Esophagus muscularis mucosa (tissue), 4 donors: ENCODE measurements at places on chromosomes 4 and X. TPM values are rescaled to one million over a fixed set of nuclear protein-coding genes. Genes with fewer than 3 reads are reported as not detected.

DNA sequence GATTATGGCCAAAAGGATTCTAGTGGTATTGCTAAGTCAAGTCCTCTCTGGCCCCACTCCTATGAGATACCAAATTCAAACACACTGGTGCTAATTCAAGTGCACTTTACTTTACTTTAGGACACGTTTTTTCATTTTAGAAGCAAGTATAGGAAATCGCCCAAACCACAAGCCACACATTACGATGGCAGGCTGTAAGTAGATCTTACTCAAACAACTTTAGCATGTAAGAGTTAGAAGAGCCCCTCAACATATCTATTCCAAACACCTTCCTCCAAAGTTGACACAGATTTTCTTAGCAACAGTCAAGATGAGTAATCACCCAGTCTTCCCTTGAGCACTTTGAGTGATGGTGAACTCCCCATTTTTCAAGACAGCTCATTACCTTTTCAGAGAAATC lies 43.6 kb downstream of the DRD5 start:
- no peaks in the 10 kb centered on the region for H3K4me1 ChIP-seq
- H3K27ac ChIP-seq, result no peak overlapping the region
- no peaks in the 10 kb centered on the region for H3K27me3 ChIP-seq
- H3K4me3 ChIP-seq, result no peak overlapping the region
- DNase-seq, result no peak
- no peaks in the 10 kb centered on the region for H3K36me3 ChIP-seq

DNA sequence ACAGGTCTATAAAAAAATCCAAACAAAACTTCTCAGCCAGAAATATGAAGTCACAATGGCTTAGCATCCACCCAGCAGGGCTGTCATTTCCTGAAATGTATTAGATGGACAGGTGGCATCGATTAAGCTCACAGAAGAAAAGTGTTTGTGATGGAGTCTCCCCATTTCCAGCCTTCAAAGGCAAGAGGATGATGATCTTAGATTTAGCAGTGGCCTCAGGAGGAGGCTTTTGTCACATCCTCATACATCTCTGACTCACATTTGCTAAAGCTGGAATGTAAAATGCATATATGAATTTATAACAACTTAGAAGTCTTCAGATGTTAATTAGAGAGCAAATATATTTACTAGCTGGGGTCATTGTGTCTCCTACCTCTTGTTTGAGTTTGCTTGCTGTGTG lies 441.9 kb downstream of the SPRY1 start:
- no peak for DNase-seq
- H3K27me3 ChIP-seq, result no peaks in the 10 kb centered on the region
- H3K36me3 ChIP-seq, result no peaks in the 10 kb centered on the region
- H3K4me1 ChIP-seq, result peaks cover 10% of the 10 kb centered on the region

GRCh38 chr4:182147391-182147790 lies 95.8 kb upstream of the TENM3 start:
- H3K4me3 ChIP-seq, result no peak overlapping the region
- no peak overlapping the region for H3K27ac ChIP-seq
- H3K4me1 ChIP-seq, result peaks cover 27% of the 10 kb centered on the region
- H3K36me3 ChIP-seq, result no peaks in the 10 kb centered on the region

DNA sequence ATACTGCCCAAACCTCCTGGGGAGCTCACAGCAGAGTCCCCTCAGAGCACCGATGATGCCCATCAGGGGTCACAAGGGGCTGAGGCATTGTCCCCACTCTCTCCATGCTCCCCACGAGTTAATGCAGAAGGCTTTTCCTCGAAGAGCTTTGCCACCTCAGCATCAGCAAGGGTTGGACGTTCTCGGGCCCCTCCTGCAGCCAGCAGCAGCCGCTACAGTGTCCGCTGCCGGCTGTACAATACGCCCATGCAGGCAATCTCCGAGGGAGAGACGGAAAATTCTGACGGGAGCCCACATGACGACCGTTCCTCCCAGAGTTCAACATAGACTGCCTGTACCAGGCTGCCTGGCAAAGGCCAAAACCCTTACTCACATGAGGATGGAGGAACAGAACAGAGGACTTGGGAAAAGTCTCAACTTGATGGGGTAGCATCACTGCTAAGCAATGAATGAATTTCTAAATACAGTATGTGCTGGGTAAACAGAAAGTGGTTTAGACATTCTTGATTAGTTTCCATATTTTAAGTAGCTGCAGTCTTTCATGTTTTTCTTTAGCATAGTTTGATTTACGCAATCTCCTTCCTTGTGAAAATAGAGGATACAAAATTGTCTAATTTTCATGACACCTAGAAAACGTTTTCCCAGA lies 5.0 kb upstream of the SCML1 start:
- H3K4me3 ChIP-seq, result no peak overlapping the region
- H3K27ac ChIP-seq, result no peak overlapping the region
- DNase-seq, result no peak
- H3K4me1 ChIP-seq, result peaks cover 6% of the 10 kb centered on the region
- H3K36me3 ChIP-seq, result no peaks in the 10 kb centered on the region

DNA sequence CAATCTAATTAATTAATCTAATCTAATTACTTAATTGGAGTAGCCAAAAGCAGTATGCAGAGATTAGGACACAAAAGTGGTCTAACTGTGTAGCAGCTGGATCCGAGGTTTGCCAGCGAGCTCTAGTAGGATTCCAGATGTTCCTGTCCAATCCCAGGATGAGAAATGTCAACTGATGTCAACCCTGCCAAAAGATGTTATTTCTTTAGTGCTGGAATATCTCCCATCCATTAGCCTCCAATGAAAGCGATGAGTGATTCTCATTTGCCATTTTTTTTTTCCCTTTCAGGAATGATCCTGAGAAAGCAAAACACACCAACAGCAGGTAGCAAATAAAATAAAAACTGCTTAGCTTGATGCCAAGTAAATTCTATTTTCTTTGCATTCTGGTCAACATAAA lies 372.9 kb downstream of the STIM2 start:
- no peak overlapping the region for H3K4me3 ChIP-seq
- no peak overlapping the region for H3K27ac ChIP-seq
- DNase-seq, result no peak
- no peaks in the 10 kb centered on the region for H3K4me1 ChIP-seq

DNA sequence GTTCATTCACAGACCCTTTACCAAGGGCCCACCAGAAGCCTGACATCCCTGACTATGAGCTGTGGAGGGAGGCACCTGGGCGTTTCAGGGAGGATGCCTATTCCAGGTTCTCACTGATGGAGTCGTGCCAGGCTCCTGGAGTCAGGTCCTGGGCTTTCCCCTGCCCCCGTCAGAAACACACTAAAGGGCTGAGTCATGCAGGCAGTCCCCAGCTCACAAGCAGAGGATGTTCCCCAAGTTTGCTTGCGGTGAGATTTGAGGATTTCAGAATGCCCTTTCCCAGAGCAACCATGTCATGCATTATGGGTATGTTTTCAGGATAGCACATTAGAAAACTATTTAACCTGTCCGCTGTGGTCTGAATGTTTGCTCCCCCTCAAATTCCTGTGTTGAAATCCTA lies 45.2 kb downstream of the FHDC1 start:
- no peak for DNase-seq
- no peaks in the 10 kb centered on the region for H3K27me3 ChIP-seq
- H3K4me1 ChIP-seq, result no peaks in the 10 kb centered on the region
- H3K4me3 ChIP-seq, result no peak overlapping the region
- H3K36me3 ChIP-seq, result no peaks in the 10 kb centered on the region

- H3K36me3 ChIP-seq, result peaks cover 2% of the 10 kb centered on the region
- peak within 1 kb of the TSS; percentile 73 for H3K4me3 ChIP-seq
- H3K4me1 ChIP-seq, result peaks cover 31% of the 10 kb centered on the region
- H3K27me3 ChIP-seq, result peaks cover 8% of the 10 kb centered on the region
These were observed at the start of gene KDR for GRCh38 chr4:55125087-55125721. TSS of gene KDR (minus strand) at chr4:55125595. CDS start at chr4:55125293, 302 bp downstream.

GRCh38 chr4:88597970-88598660 lies 5.8 kb downstream of the HERC3 start:
- no peak for DNase-seq
- H3K4me3 ChIP-seq, result no peak overlapping the region

DNA sequence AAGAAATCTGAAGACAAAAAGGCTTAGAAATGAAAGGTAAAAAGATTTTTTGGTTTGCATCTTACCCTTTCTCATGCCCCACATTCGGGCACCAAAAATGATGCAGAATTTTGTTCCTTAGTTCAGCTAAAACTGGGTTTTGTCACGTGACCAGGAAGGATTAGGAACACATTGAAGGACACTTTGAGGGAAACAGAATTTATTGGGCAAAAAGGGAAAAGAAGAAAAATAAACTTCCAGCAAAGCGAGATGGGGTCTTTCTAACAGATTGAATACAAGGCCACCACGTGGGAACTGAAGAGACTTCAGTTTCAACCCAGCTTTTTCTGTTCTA lies 81.3 kb upstream of the SMARCA5 start:
- H3K27ac ChIP-seq, result no peak overlapping the region
- no peaks in the 10 kb centered on the region for H3K27me3 ChIP-seq
- H3K36me3 ChIP-seq, result no peaks in the 10 kb centered on the region
- no peak overlapping the region for H3K4me3 ChIP-seq
- DNase-seq, result no peak

GRCh38 chr4:11615601-11616000 lies 186.9 kb upstream of the HS3ST1 start:
- H3K4me1 ChIP-seq, result no peaks in the 10 kb centered on the region
- H3K4me3 ChIP-seq, result no peak overlapping the region
- no peaks in the 10 kb centered on the region for H3K36me3 ChIP-seq
- H3K27ac ChIP-seq, result no peak overlapping the region

DNA sequence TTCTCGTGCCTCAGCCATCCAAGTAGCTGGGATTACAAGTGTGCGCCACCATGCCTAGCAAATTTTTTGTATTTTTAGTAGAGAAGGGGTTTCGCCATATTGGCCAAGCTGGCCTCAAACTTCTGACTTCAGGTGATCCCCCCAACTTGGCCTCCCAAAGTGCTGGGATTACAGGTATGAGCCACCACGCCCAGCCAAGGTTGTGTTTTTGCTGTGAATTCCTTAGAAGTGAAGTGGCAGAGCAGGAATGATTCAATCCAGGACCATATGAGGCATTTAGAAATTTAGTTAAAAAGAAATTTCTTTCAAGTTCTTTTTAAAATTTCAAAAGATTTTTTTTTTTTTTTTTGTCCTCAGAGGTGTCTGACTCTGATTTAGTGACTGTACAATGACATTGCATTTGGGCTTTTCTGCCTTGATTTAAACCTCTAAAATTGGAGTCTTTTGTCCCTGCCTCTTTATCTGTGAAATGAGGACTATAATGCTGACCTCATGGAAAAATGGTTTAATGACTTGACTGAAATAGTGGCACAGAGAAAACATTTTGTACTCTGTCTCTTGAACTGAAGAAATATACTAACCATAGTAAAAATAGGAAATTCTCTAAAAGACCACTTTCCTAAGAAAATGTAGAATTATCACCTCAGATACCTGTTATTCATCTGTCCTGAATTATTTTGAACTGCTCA lies 59.9 kb downstream of the CXCL13 start:
- no peak overlapping the region for H3K27ac ChIP-seq
- no peak overlapping the region for H3K4me3 ChIP-seq
- H3K36me3 ChIP-seq, result no peaks in the 10 kb centered on the region
- no peaks in the 10 kb centered on the region for H3K27me3 ChIP-seq

DNA sequence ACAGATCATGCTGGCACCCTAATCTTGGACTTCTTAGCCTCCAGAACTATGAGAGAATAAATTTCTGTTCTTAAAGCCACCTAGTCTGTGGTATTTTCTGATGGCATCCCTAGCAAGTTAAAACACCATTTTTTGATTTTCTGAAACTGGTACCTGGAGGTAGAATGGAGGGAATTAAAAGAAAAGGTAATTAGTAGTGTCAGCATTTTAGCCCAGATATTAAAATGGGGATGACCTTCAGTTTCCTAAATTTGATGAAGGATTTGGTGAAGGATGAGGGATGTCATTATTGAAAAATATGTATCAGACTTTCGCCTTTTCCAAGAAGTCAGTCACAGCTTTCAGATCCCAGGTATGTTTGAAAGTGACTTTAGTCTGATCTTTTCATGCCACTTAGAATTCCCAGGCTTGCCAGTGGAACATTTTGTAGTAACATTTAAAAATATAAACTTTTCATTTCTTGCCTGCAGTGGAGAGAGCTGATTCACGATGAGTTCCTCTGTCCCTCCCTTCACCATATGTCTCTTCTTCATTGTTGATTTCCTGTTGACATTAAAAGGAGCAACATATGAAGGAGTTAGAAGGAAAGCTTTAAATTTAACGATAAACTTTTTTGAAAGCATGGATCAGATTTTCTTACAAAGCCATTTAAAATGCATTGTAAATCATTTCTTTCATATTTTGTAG lies 169.4 kb downstream of the SLIT2 start:
- no peaks in the 10 kb centered on the region for H3K36me3 ChIP-seq
- H3K4me1 ChIP-seq, result peaks cover 17% of the 10 kb centered on the region
- no peaks in the 10 kb centered on the region for H3K27me3 ChIP-seq
- no peak overlapping the region for H3K4me3 ChIP-seq
- no peak overlapping the region for H3K27ac ChIP-seq
- DNase-seq, result no peak

DNA sequence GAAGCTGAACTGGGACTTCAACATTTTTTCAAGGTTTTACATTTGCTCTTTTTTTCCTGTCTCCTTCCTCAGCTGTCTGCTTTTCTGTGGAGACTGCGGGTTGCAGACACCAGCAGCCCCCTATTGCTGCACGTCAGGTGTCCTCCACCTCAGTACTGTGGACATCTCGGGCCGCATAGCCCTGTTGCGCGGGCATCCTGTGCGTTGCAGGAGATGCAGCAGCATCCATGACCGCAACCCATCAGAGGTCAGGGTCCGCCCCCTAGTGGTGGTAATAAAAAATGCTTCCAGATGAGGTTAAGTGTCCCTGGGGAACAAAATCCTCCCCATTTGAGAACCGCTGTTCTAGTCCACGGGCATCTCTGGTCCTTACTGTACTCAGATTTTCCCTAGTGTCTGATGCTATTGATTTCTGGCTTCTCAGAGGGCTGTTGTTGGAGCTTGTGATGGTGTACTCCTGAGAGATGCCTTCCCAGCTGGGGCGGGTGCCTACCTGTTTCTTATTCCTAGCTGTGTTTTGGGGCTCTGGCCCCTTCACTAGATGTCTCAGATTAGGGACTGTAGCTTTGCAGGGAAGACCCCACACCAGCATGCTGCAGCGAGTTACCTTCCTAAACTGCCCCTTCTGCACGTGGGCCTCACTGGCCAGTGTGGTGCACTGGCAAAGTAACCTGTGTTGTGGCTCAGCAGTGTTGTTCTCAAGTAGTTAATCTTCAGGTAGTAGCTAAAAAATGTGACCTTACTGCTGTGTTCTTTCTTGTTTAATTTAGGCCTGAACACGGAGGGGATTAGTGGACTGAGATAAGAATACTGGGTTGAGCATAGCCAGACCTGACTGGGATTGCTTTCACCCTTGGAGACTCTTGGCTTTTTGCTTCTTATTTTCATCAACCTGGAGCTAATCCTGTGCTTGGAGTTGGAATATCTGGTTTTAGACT lies 28.2 kb downstream of the NSD2 start:
- H3K4me3 ChIP-seq, result no peak overlapping the region
- peaks cover 31% of the 10 kb centered on the region for H3K36me3 ChIP-seq
- no peak overlapping the region for H3K27ac ChIP-seq
- H3K27me3 ChIP-seq, result no peaks in the 10 kb centered on the region

MORF4L2 gene
- total RNA-seq, result 299 TPM

NSUN7 gene
- total RNA-seq, result 0.83 TPM

HSD17B13 gene
- total RNA-seq, result 0.45 TPM

FAM9B gene
- not detected for total RNA-seq

SMIM43 gene
- total RNA-seq, result 0.83 TPM

SLC26A1 gene
- not detected for total RNA-seq

SPATA4 gene
- total RNA-seq, result 0.83 TPM
